RCC 7860 (cell line): ENCODE measurements at places on chromosomes 16 and 17.

- no peak for DNase-seq
Measured at GRCh38 chr17:79027925-79028491, 4.0 kb downstream of the C1QTNF1 start.

DNA sequence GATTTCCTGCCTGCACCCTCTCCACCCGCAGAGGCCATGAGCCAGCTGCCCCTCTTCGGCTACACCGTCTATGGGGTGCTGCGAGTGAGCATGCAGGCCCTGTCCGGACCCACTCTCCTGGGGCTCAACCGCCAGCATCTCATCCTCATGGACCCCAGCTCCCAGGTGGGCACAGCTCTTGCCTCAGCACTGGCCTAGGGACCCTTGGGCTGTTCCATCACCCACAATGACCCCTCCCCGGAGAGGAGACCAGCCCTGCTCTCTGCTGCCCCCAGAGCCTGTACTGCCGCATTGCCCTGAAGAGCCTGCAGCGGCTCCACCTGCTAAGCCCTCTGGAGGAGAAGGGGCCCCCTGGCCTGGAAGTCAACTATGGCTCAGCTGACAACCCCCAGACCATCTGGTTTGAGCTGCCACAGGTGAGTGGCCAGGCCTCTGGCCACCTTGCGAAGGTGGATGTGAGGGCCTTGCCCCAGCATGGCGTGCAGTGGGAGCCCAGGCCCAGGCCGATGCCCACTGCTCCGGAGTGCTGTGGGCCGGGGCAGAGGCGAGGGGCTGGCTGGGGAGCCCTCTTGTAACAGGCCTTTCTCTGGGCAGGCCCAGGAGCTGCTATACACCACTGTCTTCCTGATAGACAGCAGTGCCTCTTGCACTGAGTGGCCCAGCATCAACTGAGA is 7.3 kb upstream of the SMIM5 start:
- no peak for DNase-seq

DNA sequence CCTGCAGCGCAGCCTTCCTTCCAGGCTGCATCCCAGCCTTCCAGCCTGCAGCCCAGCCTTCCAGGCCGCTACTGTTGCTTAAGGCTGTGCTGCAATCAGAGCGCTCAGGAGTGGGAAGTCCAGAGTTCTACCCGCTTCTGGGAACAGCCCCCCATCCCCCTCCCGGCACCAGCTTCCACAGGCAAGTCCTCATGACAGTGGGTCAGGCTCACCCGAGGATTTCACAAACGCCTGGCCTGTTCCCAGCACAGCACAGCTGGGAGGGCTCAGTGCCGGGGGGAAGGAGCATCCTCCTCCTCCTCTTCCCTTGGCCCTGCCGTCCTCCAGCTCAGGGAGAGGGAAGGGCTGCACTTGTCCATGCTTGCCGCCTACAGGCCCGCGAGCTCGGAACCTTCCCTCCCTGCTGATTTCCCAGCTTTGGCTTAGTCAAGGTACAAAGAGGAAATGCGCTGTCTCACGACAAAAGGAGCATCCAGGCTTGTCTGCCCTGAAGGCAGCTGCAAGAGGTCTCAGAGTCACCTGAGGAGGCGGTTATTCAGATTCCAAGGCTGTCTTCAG is 8.3 kb downstream of the SOCS3 start:
- DNase-seq = peak; percentile 40

DNA sequence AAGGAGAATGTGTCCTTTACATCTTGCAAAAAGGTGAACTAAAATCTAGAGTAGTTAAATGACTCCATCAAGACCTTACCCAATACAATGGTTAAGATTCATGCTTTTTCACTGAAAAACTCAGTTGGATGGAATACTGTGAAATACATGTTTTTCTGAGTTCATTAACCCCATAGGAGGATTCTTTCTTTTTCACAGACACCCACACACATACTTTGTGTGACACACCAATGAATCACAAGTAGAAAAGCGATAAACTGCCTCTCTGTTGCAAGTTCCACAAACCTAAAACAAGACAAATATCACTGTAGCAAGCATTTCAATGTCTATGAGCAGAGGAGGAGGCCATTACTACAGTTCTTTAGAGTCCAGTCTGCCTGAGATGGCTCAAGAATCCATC is 258.8 kb upstream of the CDH5 start:
- DNase-seq = no peak

DNA sequence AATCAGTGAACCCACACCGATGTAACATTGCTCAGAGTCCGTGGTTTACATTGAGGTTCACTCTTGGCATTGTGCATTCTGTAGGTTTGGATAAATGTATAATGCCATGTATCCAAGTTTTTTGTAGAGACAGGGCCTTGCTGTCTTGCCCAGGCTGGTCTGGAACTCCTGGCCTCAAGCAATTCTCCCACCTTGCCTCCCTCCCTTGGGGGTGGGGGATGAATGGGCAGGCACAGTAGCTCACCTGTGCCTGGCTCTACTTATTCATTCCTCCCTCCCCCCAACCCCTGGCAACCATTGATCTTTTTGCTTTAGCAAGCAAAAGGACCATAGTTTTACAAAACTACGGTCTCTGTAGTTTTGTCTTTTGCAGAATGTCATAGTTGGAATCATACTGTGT is 181.4 kb downstream of the SPECC1 start:
- DNase-seq = no peak
